Stimulated activated CD4-positive, alpha-beta T cell treated with anti-CD3 and anti-CD28 coated beads, Interleukin-1b, Interleukin-23, amount 100 ng/mL, for 1 hour (primary cell): ENCODE measurements at places on chromosomes 5 and 9.

GRCh38 chr5:14153932-14154731 lies 11.0 kb downstream of the TRIO start:
- DNase-seq: no peak

- no peak for DNase-seq
These were observed 2.1 kb upstream of the CFAP90 start for GRCh38 chr5:7852988-7853387.

DNA sequence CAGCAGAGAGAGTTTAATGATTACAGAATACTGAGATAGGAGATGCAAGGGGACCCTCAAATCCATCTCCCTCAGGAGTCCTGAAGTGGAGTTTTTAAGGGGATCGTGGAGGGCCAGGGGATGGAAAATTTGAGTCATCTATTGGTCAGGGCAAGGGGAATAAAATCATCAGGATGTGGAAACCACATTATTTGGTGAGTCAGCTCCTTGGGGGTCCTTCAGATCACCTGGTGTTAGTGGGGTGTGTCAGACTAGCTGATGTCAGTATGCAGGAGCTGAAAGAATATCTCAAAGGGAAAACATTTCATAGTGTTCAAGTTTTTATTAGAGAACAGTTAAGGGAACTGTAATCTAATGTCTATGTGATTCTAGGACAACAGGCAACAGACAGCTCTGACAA lies 183.0 kb upstream of the FTMT start:
- DNase-seq: no peak

DNA sequence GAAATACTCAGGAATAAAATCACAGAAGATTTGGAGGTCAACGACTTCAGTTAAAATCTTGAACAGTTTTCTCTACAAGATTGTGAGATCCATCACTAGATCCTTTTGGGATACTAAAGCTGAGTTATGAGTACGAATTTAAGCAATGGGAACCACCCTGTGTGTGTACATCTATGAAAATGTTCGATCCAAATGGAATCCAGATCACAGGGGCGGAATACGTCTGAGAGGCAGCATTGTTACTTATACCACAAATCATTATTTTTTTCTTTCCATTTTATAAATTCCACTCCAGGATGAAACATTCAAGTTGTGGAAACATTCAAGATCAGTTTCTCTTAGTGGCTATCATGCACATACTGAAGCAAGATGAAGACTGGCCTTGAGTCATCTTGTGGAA lies 239.3 kb upstream of the PAPPA start:
- no peak for DNase-seq

GRCh38 chr9:17623965-17624364 lies 45.1 kb downstream of the SH3GL2 start:
- no peak for DNase-seq

DNA sequence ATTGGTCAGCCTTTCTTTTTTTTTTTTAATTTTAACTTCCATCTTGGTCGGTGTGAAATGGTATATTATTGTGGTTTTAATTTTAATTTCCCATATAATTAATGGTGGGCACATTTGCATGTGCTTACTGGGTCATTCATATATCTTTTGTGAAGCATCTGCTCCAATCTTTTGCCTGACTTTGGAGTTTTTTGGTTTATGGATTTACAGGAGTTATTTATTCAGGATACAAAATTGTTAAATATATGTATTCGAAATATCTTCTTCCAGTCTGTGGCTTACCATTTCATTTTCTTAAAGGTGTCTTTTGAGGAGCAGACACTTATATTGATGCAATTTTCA lies 682 bp upstream of the RIGI start:
- no peak for DNase-seq

DNA sequence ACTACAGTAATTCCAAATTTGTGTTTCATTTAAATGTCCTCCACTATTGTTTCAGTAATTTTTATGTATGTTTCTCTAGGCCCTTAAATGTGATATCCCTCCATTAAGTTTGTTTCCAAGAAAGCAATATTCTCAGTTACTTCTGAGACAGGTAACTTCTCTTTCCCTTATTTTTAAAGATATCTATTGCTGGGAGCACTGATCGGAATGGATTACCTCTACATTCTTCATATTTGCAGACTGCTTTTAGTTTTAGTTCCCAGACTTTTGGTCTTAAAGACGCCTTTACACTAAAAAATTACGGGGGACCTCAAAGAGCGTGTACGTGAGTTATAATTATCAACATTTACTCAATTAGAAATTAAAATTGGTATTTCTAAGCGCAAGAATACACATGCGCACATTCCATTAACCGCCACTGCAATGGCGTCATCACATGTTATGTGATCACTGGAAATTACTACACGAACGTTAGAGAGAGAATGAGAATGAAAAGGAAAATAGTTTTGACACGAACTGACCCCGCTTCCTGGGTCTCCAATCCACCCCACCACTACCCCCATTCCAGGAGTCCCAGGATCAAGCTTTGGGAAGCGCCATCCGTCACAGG lies 519 bp upstream of the RAD50 start:
- no peak for DNase-seq
